CD4-positive, alpha-beta T cell treated with Interleukin-10 for 1 hour (primary cell): ENCODE measurements at places on chromosomes 7 and 10.
A peak's percentile ranks its signal among the peaks of the same experiment; 100 is the strongest.

GRCh38 chr7:94698275-94698674, 42.3 kb upstream of the SGCE start:
- no peak for DNase-seq

- DNase-seq, result no peak
These were observed 117.8 kb downstream of the KAT6B start for GRCh38 chr10:74944205-74944604.

- DNase-seq, result peak; percentile 48
These were observed 69.1 kb downstream of the ZMIZ1 start for GRCh38 chr10:79137826-79138225.

DNA sequence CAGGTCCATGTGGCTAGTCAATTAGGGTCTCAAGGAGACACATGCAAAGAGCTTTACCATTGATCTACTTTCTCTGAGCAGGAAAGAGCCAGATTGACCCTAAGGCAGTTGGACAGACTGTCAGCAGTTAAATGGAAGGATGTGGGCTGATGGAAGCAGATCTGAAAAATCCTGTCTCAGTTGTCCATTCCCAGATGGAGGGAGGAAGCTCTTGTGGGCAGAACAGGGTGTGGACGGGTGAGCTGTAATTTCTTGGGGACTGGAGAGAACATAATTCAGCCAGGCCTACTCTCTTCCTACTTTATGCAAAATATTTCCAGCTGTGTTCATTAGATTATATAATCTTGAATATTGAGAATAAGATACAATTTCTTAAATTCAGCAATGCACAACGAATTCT, 163.6 kb downstream of the GNAT3 start:
- DNase-seq, result no peak

DNA sequence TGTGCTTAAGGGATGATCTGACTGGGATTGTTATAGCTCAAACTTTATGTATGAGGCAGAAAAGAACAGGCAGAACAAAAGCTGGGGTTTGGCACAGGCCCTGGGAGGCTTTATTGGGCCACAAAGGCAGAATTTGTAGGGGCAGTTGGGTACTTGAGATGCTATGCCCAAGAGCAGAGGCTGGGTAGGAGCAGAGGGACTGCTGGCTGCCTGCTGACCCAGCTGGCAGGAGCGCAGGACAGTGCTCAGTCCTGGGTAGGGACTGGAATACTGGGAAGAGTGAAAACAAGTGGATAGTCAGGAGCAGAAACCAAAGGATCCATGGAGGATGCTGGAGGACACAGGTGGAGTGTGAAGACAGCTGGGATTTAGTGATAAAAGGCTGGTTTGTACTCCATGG, 75.7 kb downstream of the CCDC3 start:
- no peak for DNase-seq

DNA sequence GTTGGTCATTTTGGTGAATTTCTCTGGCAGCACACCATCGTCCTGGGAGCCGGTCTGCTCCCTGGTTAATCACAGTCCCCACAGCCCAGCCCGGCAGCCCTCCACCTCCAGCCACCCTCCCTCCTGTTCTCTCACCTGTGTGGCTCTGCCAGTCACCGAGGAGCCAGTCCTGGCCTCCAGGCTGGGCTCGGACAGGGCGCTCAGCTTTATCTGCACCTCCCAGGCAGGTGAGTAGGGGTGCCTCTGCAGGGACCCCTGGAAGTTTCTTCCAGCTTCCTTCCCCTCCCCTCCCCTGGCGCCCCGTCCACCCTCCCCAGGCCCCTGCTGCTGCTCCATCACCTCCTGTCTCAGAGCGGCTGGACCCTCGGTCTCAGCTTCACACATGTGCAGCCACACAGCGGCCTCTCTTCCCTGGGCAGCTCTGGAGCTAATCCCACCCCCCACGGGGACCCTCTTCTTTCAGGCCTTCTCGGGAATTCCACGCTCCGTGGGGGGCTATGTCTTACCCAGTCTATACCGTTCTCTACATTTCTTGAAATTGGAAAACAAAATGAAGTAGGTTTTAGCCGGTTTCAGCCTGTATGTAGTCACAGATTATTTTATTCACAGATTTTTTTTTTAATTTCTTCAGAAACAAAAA, 213.9 kb upstream of the PPP2R2D start:
- no peak for DNase-seq

- no peak for DNase-seq
These were observed 92.1 kb upstream of the PODXL start for GRCh38 chr7:131648491-131648890.

DNA sequence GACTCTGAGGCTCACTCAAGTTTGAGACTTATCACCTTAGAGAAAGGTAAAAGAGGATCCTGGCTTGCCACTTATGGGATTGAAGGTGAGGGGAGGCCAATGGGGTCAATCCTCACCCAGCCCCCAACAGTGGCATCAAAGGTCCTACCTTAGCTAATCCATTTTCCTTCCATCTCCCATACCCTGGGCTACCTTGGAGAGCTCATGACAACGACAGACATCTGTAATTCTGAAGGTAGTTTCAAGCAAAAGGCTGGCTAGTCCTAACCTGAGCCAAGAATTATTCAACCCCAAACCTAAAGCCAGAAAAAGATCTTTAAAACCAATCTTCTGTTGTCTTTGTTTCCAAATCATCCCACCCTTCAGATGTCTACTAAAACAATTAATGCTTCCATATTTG, 179.2 kb upstream of the GHITM start:
- DNase-seq, result no peak

GRCh38 chr10:21217107-21217506, 308.4 kb downstream of the SKIDA1 start:
- no peak for DNase-seq

DNA sequence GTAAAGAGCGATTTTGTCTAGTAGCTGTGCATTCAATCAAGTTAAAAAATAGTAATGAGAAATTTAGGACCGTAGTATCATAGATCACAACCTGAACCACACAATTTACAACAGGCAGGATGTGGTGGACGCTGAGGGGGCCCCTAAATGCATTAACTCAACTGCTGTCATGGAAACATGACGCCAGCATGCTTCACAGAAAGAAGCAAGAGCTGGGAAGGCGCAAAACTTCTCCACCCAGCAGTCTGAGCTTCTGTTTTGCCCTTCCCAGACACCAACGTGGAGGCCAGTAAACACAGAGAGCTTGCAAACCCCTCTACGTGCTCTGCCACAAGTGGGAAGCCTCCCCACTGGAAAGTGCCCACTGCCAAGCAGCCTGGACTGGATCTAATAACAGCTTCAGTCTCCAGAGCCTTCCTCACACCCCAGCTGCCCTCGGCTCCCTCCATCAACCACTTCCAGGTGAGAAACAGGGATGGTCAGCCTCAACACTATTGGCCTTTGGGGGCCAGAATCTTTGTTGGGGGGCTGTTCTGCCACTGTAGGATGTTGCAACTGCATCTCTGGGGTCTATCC, 151.8 kb downstream of the SFMBT2 start:
- peak; percentile 70 for DNase-seq

DNA sequence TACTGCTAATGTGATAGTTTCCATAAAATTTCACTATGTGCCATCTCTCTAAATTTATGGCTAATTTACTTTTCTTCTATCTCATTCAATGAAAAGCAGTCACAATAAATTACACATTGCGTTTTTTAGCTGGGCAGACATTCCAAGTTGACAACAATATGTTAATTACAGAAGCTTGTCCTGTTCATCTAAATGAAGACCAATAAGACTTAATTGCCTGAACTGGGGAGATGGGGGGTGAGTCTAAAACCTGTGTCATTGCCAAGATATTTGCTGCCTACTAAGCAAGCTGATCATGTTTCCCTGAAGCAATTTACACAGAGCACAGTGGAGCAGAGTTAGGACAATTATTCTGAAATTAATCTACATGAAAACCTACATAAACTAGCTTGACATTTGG, 89.3 kb upstream of the ADRB1 start:
- no peak for DNase-seq

DNA sequence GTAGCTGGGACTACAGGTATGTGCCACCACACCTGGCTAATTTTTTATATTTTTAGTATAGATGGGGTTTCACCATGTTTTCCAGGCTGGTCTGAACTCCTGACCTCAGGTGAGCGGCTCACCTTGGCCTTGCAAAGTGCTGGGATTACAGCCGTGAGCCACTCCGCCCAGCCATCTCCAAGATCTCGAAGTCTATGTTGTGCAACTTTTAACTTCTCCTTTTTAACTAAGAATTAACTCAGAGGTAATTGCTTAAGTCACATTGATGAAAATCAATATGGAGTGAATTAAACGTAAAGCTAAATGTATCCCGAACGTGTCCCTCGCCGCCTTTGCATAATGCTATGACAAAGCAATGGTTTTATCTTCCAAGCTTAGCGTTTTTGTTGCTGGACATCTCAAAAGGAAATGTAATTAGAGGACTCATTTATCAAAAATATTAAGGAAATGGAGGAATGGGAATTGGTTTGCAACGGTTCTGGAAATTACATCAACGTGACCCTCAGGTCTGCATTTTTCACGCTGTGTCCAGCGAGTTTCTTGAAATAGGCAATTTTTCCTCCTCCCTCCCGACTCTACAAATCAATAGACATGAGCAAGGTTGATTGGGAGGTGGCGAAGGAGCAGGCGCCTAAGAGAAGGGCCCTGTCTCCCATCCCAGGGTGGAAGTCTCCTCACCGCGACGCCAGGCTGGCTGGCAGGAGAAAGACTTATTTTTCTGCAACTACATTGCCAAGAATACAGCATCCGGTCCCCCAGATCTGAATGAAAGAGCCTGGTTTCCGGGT, 89.8 kb downstream of the TMEM130 start:
- DNase-seq, result no peak

GRCh38 chr7:135553346-135553745, 4.4 kb upstream of the NUP205 start:
- no peak for DNase-seq

DNA sequence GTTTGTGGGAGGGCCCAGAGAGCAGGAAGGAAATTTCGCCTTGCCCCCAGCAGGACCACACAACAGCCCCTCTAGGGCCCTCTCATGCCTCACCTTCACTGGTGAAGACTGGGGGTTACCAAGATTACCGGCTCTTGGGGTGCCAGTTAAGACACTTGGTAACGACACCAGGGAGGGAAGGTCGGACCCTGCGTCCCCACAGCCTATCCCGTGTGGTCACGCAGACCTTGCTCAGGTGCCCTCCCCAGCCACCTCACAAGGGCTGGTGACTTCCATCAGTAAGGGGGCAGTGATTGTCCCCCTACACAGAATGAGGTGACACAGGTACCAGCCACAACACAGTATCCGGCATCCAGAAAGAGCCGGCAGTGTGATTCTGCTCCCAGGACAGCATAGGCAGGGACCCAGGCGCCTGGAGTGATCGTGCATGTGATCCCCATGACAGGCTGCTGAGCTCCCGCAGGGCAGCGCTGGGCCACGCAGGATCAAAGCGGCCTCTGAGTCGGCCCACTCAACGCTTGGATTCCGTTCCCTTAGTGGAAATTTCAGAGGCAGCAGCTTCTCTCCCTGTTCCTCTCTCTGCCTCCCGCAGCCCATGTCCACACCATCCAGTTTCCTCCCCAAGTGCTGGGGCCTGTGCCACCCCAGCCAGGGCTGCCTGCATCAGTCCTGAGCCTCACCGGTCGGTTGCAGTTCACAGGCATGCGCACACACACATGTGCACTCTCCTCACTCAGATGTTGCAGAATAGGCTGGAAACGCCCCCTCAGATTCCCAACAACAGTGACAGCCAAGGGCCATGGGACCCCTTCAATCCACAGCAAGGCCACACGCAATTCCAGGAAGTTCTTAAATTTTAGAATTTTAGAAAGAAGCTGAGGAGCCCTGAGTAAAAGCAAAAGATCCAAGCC, 35.8 kb downstream of the CAMK2B start:
- DNase-seq, result no peak

DNA sequence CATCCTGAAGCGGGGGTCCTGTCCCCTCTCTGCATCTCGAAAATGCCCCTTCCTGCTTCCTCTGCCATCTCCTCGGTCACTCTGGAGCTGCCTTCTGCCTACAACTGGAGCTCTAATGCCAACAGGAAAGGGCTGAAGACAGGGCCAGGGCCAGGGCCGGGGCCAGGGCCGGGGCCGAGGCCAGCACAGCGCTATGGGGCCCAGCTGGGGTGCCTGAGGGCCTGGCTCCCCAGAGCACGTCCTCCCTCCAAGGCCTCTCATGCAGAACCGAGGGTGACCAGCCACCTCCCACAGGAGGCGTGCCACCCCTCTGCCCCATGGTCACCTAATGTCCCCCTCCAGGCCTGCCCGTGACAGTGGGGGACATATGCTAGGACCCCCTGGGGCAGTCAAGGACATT, 155.7 kb downstream of the PRKAG2 start:
- DNase-seq, result no peak

DNA sequence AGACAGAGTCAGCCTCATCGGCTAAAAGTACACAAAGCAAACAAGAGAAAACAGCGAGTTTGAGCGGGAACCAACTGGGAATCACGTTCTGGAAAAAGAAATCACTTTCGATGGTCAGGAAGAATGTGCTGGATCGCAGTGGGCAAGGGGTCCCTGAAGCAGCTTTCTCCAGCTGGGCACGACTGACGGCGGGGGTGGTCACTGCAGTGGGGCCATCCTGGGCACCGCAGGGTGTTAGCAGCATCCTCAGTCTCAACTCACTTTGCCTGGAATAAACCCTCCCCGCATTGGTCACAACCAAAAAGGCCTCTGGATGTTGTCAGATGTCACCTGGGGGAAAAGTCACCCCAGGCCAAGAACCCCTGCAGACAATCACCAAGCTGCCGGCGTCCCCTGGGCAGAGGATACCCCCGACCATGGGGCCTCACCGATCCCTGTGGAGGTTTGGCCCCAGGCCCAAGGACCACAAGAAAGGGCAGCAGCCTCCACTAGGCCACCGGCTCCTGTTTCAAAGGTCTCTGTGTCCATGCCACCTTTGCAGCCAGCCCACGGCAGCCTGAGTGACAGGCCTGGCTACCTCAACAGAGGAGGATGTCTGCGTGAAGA, 42.9 kb downstream of the EBF3 start:
- DNase-seq, result no peak

DNA sequence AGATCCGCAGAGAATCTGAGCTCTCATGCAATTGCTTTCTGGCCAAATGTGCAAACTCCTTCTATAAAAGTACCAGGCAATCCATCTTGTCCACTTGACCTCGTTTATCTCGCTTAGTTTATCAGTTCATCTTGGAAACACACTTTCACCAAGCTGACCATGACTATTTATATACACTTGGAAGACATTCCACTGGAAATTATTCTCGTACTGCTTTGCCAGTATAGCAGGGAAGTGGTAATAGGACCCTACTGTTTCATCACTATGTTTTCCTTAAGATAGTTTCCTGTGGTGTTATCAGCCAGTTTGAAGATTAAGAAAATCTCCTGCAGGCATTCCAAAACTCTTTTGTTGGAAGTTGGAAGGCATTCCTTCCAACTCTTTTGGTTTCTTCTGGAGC, 115.3 kb upstream of the FAM171A1 start:
- no peak for DNase-seq

- no peak for DNase-seq
These were observed 286.2 kb downstream of the KCNMA1 start for GRCh38 chr10:77351386-77351785.

- DNase-seq, result no peak
These were observed 80.2 kb downstream of the DKK1 start for GRCh38 chr10:52394246-52394645.

- DNase-seq, result no peak
These were observed 140.9 kb downstream of the CXCL12 start for GRCh38 chr10:44243851-44244510.

- no peak for DNase-seq
These were observed 18.4 kb downstream of the GNA12 start for GRCh38 chr7:2825559-2826227.

GRCh38 chr10:30166929-30167328, 107.5 kb upstream of the JCAD start:
- no peak for DNase-seq
